CD4-positive, alpha-beta T cell treated with Interleukin-17A for 4 hours (primary cell): ENCODE measurements at places on chromosomes 7 and 10.
A peak's percentile ranks its signal among the peaks of the same experiment; 100 is the strongest.

DNA sequence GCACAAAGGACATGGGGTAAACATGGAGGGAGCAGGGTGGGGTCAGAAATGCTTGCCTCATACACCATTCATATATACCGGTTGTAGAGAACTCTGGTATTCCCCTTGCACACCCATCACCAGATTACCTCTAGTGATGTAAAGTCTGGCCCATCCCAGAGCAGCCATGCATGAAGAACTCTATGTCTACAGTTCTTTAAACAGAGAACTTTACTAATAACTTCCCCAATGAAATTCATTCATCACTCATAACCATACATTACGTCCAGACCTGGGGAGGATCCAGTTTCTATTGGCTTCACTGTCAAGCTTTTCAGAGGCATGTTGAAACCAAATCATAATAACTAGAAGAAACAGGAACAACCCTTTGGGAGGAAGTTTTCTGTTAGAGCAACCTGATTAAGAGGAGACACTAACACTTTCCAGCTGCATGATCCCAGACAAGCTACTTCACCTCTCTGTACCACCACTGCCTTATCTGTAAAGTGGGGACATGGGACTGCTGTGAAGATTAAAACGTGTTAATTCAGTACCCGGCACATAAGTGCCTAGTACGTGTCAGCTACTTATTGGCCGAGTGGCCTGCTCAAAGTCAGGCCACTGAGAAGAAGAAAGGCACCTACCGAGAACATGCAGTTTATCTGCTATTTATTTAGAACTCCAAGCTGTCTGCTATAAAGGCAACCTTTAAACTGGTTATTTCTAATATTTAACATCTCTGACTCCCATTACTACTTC lies 59.7 kb downstream of the IGF2BP3 start:
- DNase-seq = no peak

GRCh38 chr7:141513720-141514119 lies 37.5 kb upstream of the AGK start:
- DNase-seq = no peak

DNA sequence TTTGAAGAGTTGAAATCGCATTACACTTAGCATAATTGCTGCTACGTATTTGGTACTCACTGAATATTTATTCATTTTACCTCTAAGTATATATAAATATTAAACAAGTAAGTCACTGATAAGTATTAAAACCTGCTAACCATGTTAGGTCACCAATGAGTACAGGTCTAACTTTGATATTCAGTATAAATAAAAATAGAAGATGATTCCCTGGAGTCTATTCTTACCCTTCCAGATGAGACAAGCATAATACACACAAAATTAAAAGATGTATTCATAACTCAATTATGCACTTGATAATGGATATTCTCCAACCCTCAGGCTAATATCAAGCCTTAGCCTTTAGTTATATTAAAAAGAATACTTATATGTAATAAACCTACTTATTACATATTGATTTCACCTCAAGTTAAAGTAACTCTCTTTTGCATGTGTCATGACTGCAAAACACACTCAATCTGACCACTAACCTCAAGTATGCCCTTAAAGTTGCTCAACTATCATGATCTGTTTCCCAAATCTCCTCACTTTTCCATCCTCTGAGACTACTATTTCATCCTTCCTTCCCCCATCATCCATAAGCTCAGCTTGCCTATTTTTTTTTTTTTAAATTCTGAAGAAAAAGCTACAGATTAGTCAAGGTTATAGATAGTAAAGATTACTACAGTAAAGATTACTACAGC lies 46.8 kb downstream of the IPMK start:
- DNase-seq = no peak

- no peak for DNase-seq
Observed at GRCh38 chr7:24401628-24402593, 117.9 kb downstream of the NPY start.

DNA sequence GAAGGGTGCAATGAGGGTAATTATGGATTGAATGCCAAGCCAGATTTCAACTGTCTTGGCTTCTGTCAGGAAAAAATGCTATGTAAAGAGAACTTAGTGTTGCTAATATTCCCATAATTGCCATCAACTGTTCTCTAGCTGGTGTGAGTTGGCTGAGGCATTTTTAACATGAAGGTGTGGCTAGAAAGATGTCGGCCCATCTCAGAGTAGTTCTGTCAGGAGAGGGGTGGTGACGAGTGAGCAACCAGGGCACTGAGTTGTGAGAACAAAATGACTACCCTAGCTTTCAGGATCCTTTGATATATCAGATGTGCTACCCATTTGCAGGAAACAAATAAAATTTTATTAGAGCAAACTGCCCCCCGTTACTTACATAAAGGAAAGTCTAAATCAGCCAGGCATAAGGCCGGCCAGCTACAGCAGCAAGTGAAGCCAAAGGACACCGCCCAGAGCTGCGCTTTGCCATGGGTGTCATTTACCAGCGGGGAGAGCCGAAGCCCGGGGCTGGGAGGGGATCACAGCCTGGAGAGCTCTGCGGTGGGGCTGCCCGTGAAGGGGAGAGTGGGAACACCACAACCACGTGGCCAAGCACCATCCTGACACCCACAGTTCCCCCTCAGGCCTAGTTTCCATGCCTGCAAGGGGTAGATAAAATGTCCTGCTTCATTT lies 141.4 kb downstream of the ICA1 start:
- DNase-seq = no peak

- DNase-seq = no peak
Observed at GRCh38 chr10:130805635-130806030, 505.9 kb downstream of the TCERG1L start.

- no peak for DNase-seq
Observed at GRCh38 chr7:39509912-39510311, 56.3 kb upstream of the YAE1 start.

- DNase-seq = no peak
Observed at GRCh38 chr10:95646160-95646559, 10.4 kb downstream of the ALDH18A1 start.

DNA sequence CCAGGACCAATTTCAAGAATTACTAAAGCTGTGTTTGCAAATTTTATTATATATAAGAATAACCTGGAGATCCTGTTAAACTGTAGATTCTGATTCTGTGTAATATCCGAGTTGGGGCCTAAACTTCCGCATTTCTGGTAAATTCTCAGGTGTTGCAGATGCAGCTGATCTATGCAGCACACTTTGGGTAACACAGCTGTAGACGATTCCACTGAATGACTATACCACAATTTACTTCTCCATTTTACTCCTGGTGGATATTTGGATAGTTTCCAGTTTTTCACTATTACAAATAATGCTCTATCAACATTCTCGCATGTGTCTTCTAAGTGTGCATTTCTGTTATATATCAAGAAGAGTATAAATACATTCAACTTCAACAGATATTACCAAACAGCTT lies 7.5 kb downstream of the GDI2 start:
- no peak for DNase-seq

- DNase-seq = no peak
Observed at GRCh38 chr10:76885816-76886215, 751.8 kb downstream of the KCNMA1 start.

DNA sequence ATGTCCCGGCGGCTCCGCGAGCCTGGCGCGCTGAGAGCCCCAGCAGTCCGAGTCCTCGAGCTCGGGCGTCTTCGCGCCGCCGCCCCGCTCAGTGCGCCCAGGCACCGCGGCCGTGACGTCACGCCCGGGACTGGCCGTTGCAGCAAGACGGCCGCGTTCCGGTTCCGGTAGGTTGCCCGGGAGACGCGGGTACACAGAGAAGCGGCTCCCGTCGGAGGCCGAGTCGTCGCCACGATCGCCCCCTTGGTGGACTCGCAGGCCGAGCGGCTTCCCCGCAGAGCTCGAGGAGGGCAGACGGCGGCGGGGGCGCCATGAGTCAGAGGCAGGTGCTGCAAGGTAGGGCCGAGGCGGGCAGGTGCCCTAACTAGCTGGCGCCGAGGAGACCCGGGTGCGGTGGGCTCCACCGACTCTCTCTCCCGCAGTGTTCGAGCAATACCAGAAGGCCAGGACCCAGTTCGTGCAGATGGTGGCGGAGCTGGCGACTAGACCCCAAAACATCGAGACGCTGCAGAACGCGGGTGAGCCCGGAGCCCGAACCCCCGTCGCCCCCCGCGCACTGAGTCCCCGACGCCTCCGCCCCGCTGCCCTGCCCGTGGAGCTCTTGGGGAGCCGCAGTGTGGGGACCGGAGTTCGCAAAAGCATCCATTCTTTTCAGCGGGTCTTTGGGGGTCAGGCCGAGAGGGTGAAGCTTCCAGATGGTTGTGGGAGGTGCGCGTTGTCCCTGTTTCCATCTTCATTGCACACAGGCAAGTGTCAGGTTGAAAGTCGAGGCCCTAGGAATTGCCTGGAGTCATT lies at the start of gene SPAG6:
Gene SPAG6 (plus strand): TSS at position 196 of the 795 bp plus-strand sequence. CDS start 116 bp downstream, at position 312.
- DNase-seq = peak; percentile 42

DNA sequence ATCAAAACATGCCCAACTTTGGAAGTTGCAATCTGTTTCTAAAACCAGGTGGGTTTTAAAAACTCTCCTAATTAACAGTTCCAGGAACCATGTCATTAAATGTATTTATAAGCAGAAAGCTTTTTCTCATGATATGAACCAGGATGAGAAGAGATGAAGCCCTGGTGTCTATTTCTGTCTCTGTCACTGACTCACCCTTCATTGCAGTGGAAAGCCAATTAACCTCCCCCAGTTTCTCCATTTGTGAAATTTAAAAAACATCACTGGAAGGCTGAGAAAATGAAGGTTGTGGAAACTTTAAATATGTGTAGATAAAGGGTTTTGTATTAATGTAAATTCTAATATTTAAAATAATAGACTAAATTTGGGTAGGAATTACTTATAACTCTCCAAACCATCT lies 1088.0 kb downstream of the SORCS1 start:
- no peak for DNase-seq

- no peak for DNase-seq
Observed at GRCh38 chr7:131052285-131052904, 275.3 kb upstream of the MKLN1 start.

GRCh38 chr10:127315888-127316287 lies 119.5 kb upstream of the INSYN2A start:
- no peak for DNase-seq

- DNase-seq = peak; percentile 14
Observed at GRCh38 chr10:116521424-116522290, 24.1 kb upstream of the PNLIP start.

GRCh38 chr10:5479481-5480161 lies 19.7 kb downstream of the CALML5 start:
- no peak for DNase-seq

DNA sequence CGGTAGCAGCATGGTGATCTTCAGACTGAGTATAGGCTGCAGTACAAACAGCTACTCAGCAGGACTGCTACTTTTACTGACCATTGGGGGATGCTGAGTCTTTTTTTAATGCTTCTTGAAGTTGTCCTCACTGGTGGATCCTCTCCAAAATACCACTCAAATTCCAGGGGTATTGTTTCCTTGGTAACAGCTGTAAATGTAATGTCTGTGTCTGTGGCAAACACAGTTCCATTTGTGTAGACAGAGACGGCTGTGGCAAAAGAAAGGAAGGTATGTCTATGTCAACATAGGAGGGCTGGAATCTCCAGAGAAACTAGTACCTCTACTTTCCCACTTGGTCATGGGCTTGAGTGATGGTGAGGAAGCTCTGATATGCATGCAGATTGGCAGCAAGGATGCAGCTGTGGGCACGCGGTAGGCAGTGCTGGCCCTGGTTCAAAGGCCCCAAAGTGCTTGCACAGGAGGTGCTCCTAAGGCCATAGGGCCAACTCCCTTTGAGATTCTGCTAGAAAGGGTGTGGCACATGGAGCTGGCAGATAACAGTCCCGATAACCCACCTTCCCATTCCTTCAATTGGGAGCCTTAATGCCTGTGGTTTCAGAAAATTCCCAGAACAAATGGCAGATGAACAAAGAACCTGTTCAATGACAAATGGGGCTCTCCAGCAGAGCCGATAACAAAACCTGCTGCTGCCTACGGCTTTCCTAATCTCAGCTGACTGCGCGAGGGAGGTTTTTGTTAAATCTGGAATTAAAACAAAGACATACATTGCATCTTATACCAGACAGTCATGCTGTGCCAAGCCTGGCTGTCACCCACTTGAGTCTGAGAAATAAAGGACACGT lies 43.0 kb downstream of the PKD1L1 start:
- no peak for DNase-seq

DNA sequence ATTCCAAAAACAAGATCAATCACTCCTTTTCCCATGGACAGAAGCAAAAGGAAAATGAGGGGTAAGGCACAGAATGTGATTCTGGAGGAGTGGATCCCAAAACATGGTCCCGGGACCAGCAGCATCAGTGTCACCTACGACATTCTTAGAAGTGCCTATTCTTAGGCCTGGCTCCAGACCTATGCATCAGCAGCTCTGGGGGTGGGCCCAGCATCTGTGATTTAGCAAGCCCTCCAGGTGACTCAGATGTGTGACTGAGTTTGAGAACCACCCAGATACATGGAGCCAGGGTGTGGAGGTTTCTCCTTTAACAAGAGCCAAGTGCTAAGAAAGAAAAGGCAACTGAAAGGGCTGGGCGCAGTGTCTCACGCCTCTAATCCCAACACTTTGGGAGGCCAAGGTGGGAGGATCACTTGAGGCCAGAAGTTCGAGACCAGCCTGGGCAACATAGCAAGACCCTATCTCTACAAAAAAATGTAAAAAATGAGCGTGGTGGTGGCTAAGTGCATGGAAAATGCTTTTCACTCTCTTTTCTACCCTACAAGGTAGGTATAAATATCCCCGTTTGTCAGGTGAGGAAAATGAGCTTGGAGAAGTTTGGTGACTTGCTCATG lies 17.1 kb upstream of the ARPC1A start:
- DNase-seq = no peak

GRCh38 chr7:75662579-75663301 lies 76.0 kb downstream of the HIP1 start:
- DNase-seq = no peak

GRCh38 chr10:43596546-43596945 lies 9.7 kb upstream of the ZNF485 start:
- DNase-seq = no peak

- DNase-seq = peak; percentile 17
Observed at GRCh38 chr10:86139066-86139657, 227.4 kb downstream of the GRID1 start.

DNA sequence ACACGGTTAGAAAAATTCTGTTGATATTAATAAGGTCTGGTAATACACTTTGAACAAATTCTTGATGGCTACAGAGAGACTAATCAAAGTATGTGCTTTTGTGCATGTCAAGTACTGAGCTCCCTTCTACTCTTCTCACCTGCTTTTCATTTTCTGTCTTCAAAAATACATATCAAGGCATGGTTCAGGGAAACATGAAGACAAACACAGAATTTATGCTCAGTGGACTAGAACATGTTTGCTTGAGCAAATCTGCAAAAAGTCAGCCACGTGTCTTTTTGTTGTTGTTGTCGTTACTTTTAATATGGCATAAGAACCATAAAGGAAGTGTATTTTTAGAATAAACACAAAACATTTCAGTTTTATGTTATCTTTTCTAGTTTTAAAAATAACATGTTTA lies 21.9 kb downstream of the CDK13 start:
- no peak for DNase-seq
